ENCODE measurements at places on chromosomes 11 and 22. TPM values are rescaled to one million over a fixed set of nuclear protein-coding genes. Genes with fewer than 3 reads are reported as not detected.

OR10A2 gene
- not detected for total RNA-seq

HBG2 gene
- total RNA-seq = not detected

AHNAK gene
- total RNA-seq = 333 TPM

CCDC88B gene
- 13.5 TPM for total RNA-seq

MMP8 gene
- total RNA-seq = not detected

P2RY2 gene
- 10.7 TPM for total RNA-seq

SLC43A3 gene
- total RNA-seq = 0.75 TPM

GVQW3 gene
- 1.5 TPM for total RNA-seq

LBHD1 gene
- 4.8 TPM for total RNA-seq

DCPS gene
- 17.9 TPM for total RNA-seq

MEN1 gene
- 22.9 TPM for total RNA-seq

MUC5AC gene
- 2.7 TPM for total RNA-seq

TBX10 gene
- not detected for total RNA-seq

OR2AG2 gene
- not detected for total RNA-seq

PSMC3 gene
- 201 TPM for total RNA-seq

SHISA8 gene
- not detected for total RNA-seq

NXPE1 gene
- not detected for total RNA-seq

PRG3 gene
- total RNA-seq = not detected

MAJIN gene
- total RNA-seq = not detected

MAPK8IP1 gene
- 6.7 TPM for total RNA-seq

C11orf65 gene
- total RNA-seq = 0.36 TPM

FZD4 gene
- 1.3 TPM for total RNA-seq

TBX1 gene
- 5.7 TPM for total RNA-seq

KCNJ1 gene
- total RNA-seq = not detected

MRPL17 gene
- 138 TPM for total RNA-seq

FAT3 gene
- 0.27 TPM for total RNA-seq

CARD16 gene
- total RNA-seq = not detected

ZP1 gene
- 0.38 TPM for total RNA-seq

BLID gene
- total RNA-seq = not detected

PEX16 gene
- 10.8 TPM for total RNA-seq

PATE1 gene
- total RNA-seq = not detected

HSPB2 gene
- total RNA-seq = not detected

MISFA gene
- total RNA-seq = 2.2 TPM

CABP4 gene
- total RNA-seq = not detected

MAPK12 gene
- 22.9 TPM for total RNA-seq

DLG2 gene
- total RNA-seq = 0.20 TPM

TMEM151A gene
- 4.3 TPM for total RNA-seq

RNASEH2C gene
- 58.3 TPM for total RNA-seq

SCUBE2 gene
- total RNA-seq = 0.44 TPM

GPR83 gene
- total RNA-seq = 0.06 TPM

LRRC32 gene
- total RNA-seq = 0.20 TPM

GGTLC2 gene
- total RNA-seq = not detected

TEX12 gene
- total RNA-seq = not detected

SEC14L6 gene
- total RNA-seq = not detected

GRK3 gene
- 4.3 TPM for total RNA-seq

LRRN4CL gene
- 0.25 TPM for total RNA-seq

CWC15 gene
- total RNA-seq = 28.4 TPM

DAGLA gene
- 3.1 TPM for total RNA-seq

PKNOX2 gene
- total RNA-seq = not detected

ART1 gene
- total RNA-seq = not detected

RAB36 gene
- total RNA-seq = 7.5 TPM

ANO5 gene
- total RNA-seq = 1.2 TPM

DDIAS gene
- total RNA-seq = 18.1 TPM

TRIM68 gene
- 8.2 TPM for total RNA-seq

PRR5L gene
- total RNA-seq = 9.2 TPM

TMEM45B gene
- not detected for total RNA-seq

SCUBE1 gene
- 0.15 TPM for total RNA-seq

TMEM86A gene
- total RNA-seq = 0.29 TPM

CRYBB2 gene
- total RNA-seq = not detected
